ENCODE measurements at places on chromosomes 3 and 15. TPM values are rescaled to one million over a fixed set of nuclear protein-coding genes. Genes with fewer than 3 reads are reported as not detected.

RFC4 gene
- 22.8 TPM for total RNA-seq

NIPA2 gene
- total RNA-seq = 45.2 TPM

SLC6A20 gene
- 3.3 TPM for total RNA-seq

PAK6 gene
- 11.8 TPM for total RNA-seq

THPO gene
- 0.41 TPM for total RNA-seq

STRIT1 gene
- total RNA-seq = 0.82 TPM

STAB1 gene
- 13.9 TPM for total RNA-seq

GPR156 gene
- 2.0 TPM for total RNA-seq

FURIN gene
- 9.4 TPM for total RNA-seq

PLA1A gene
- 0.41 TPM for total RNA-seq

TIMP4 gene
- total RNA-seq = 3.3 TPM

C15orf61 gene
- 23.6 TPM for total RNA-seq

SERPINI2 gene
- total RNA-seq = 0.41 TPM

ARNT2 gene
- 43.2 TPM for total RNA-seq

BDH1 gene
- 9.8 TPM for total RNA-seq

NRG4 gene
- not detected for total RNA-seq

SAMD7 gene
- not detected for total RNA-seq

CSK gene
- 26.5 TPM for total RNA-seq

KY gene
- 0.41 TPM for total RNA-seq

NEK11 gene
- 28.1 TPM for total RNA-seq

CTXN2 gene
- total RNA-seq = 0.82 TPM

P3H2 gene
- 2.4 TPM for total RNA-seq

WDR93 gene
- 0.41 TPM for total RNA-seq

POPDC2 gene
- 0.82 TPM for total RNA-seq

SFMBT1 gene
- total RNA-seq = 22.8 TPM

FANCD2OS gene
- not detected for total RNA-seq

LRRIQ4 gene
- 0.82 TPM for total RNA-seq

MUC20 gene
- total RNA-seq = 2.0 TPM

OXTR gene
- total RNA-seq = 2.0 TPM

GOLGA6L10 gene
- total RNA-seq = 2.0 TPM

ZMYND10 gene
- 3.7 TPM for total RNA-seq

RAB6B gene
- 43.2 TPM for total RNA-seq

DAPK2 gene
- total RNA-seq = 0.82 TPM

LRRC31 gene
- under 0.01 TPM for total RNA-seq

CPLX3 gene
- total RNA-seq = 0.82 TPM

COL6A6 gene
- total RNA-seq = 0.41 TPM

EFL1 gene
- total RNA-seq = 34.6 TPM

ATG3 gene
- 51.8 TPM for total RNA-seq

Data from frontal cortex (tissue), 4 donors.